ENCODE measurements at places on chromosomes 7 and 10.

GRCh38 chr10:115209133-115209532 is 116.0 kb downstream of the ATRNL1 start:
- DNase-seq: no peak

- no peak for DNase-seq
Measured at GRCh38 chr10:124243702-124244121, 150.3 kb upstream of the CHST15 start.

GRCh38 chr10:126124668-126125349 is 228.4 kb downstream of the FANK1 start:
- no peak for DNase-seq

- no peak for DNase-seq
Measured at GRCh38 chr10:1115607-1115955, 59.4 kb downstream of the WDR37 start.

- DNase-seq: no peak
Measured at GRCh38 chr10:3950676-3951275, 165.8 kb upstream of the KLF6 start.

GRCh38 chr7:101846800-101847538 is 29.5 kb downstream of the CUX1 start:
- no peak for DNase-seq

- DNase-seq: no peak
Measured at GRCh38 chr7:128906001-128906765, 4.3 kb downstream of the KCP start.

DNA sequence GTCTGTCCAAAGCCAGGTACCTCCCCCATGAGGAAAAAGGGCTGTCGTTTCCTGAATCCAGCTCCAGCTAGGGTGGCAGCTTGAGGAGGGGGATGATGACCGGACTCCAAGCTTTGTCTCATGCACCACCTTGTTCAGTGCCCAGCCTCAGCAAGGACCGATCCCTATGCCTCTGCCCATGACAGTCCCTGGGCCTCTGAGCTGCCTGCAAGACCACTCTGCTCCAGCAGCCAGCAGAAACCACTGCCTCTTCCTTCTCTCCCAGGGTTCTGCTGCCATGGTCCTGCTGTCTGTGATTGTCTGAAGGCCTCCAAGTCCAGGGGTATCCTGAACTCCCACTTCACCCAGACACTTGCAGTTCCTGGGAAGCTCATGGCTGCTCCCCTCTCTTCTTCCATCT is 21.3 kb upstream of the GDF10 start:
- DNase-seq: no peak

DNA sequence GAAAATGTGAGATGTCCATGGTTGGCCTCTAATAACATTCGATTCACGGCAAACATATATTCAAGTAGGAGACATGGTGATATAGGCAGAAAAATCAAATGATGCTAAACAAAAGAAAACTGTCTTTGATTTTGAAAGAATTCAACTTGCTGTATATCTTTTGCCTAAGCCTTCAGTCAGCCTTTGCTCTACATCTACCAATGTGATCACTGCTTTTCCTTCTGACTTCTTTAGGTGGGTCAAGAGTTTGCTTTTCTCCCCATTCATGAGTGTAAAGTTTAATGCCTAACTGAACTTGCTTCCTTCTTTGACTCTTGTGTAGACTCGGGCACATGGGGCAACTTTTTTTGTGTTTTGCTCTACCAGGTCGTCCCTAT is 417 bp upstream of the HIF1AN start:
- DNase-seq: no peak

DNA sequence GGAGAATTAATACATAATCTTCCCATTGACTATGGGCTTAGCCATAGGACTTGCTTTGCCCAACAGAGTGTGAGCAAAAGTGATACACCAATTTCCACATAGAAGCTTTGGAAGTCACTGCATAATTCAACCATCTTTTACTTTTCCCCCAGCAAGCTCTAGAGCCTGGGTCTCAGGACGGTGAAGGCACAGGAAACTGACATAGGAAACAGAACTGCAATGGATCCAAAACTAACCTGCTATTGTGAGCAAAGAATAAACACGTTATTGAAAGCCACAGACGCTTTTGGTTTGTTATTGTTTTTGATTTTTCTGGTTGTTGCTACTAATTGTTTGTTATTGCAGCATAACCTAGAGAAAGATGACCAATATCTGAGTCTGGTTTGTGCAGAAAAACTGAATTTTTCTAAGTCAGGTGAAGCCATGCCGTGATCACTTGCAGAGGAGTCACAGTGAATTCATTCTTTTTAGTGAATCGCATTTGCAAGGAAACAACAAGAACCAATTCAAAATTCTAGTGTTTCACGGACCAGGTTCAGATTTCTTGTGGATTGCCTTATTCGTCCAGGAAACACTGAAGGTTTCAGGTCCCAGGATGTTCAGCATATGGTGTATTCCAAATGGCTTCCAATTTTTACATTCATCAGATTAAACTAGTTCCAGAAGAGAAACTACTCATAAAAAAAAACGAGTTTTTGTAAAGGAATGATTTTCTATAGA is 52.8 kb downstream of the CUBN start:
- no peak for DNase-seq

DNA sequence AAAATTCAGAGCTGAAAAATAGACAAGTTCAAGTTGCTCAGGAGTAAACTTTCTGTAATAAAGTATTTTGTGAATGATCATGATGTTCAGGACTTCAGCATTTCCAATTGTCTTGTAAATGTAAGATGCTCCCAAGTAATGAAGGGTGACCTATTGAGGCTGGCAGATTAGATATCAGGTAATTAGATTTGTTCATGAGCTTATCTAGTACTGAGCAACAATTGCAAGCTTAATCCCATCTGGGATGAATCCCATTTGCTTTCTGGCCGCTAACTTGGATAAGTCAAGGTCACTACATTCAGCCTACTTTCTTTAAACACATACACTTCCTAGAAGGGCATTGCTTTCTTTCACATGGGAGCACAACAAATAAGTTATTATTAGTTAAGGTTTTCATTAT is 82.4 kb upstream of the ITGB1 start:
- no peak for DNase-seq

- DNase-seq: no peak
Measured at GRCh38 chr7:100675581-100676350, 2.2 kb downstream of the GNB2 start.

GRCh38 chr10:48523820-48524758 is 80.8 kb downstream of the ARHGAP22 start:
- DNase-seq: peak; percentile 56

GRCh38 chr7:48518092-48518491 is 346.8 kb downstream of the ABCA13 start:
- DNase-seq: no peak

- DNase-seq: no peak
Measured at GRCh38 chr10:35075228-35075627, 14.9 kb downstream of the CUL2 start.

GRCh38 chr10:71621231-71622153 is 98.1 kb downstream of the C10orf105 start:
- peak; percentile 82 for DNase-seq

DNA sequence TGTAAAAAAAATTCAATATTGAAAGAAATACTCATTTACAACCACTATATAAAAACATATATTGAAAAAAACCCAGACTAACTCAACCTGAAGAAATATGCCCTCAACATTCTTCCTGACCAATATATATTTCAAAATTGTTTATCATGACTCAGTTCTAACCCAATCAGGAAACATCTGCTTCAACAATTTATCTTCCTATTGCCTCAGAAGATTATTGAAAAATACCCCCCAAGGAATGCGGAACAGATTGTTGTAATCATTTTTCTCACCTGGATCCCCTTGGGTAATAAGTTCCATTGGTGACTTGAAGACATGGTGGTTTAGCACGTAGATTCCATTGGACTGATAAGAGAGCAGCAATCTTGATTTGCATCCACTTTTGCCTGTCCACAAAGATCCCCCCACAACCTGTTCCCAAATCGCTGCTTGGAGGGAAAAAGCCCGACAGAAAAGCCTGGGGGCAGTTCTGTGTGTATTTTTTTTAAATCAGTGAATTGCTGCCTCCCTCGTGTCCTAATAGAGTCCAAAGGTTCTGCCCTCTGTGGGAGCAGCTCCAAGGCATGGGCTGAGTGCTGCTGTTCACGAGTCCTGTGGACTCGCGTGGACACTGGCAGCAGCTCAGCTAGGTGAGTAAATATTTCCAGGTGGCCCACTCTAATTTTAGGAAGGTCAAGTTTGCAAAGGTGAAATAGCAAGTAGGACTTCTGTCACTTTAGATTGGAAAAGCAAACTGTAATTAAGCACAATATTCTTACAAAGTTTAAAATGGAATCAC is 5.9 kb upstream of the INHBA start:
- DNase-seq: no peak

- DNase-seq: no peak
Measured at GRCh38 chr10:36606234-36606839, 519.1 kb upstream of the ANKRD30A start.

- DNase-seq: no peak
Measured at GRCh38 chr7:103810112-103810744, 179.2 kb downstream of the RELN start.

GRCh38 chr10:98346847-98347246 is 68.1 kb downstream of the PYROXD2 start:
- no peak for DNase-seq

GRCh38 chr7:157841773-157842370 is 505.1 kb downstream of the DNAJB6 start:
- peak; percentile 34 for DNase-seq

- peak; percentile 27 for DNase-seq
Measured at GRCh38 chr10:45198486-45199204, 116.8 kb downstream of the OR13A1 start.

DNA sequence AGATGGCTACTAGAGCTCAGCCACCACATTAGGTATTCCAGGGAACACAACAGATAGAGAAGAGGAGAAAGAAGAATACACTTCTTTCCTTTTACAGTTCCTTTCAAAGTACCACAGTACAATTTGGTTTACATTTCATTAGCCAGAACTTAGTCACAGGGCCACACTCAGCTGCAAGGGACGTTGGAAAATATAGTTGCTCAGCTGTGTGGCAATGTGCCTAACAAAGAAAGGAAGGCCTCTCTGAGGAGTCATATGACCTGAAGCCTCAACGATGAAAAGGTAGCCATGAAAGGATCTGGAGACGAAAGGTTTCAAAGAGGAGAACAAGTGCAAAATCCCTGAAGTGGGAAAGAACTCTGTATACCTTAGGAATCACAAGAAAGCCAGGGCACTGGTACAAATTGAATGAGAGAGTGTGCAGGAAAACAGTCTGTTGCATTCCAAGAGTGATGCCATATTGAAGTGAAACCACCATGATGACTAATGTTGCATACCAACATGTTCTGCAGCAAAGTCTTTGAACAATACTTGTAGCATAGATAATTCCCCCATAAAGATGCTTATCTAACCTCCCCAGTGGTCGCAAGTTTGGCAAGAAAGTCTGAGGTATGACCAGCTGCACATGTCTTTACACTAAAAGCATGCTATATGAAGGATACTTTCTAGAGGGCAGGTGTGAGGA is 278.9 kb downstream of the HPSE2 start:
- DNase-seq: no peak

DNA sequence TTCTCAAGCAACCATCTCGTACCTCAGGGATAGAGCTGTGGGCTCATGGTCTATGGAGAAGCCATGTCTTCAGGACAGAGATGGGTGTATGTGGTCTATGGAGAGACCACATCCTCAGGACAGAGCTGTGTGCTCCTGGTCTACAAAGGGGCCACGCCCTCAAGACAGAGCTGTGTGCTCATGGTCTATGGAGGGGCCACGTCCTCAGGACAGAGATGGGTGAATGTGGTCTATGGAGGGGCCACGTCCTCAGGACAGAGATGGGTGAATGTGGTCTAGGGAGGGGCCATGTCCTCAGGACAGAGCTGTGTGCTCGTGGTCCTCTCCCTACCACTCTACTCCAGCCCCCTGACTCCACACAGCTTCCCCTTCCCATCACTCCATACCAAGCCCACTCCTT is 117.8 kb downstream of the WDR37 start:
- no peak for DNase-seq

- no peak for DNase-seq
Measured at GRCh38 chr7:47988496-47989386, 9.3 kb upstream of the HUS1 start.

- DNase-seq: no peak
Measured at GRCh38 chr7:116521046-116521664, 3.7 kb upstream of the CAV1 start.

- DNase-seq: no peak
Measured at GRCh38 chr7:157540020-157540419, 203.2 kb downstream of the DNAJB6 start.

DNA sequence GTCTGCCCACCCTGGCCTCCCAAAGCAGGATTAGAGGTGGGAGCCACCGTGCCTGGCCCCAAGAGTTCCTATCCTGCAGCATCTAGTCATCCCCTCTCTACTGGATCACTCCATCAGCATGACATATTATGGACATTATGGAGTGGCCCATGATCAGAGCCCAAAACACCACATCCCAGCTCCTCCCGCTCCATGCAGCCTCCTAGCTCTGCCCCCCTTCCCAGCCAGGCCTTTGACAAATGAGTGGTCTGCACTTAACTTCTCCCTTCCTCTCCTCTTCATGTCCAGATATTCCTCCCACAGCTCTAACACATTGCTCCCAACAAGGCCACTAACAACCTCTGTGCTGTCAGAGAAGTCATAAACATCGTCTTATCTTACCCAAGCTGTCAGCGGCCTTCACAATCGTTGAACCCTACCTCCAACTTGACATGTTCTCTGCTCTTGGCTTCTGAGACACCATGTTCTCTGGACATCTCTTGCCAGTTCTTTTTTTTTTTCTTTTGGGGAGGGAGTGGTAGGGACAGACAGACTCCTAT is 187.6 kb downstream of the NSUN6 start:
- no peak for DNase-seq

- no peak for DNase-seq
Measured at GRCh38 chr10:12549297-12549696, 199.9 kb downstream of the CAMK1D start.

DNA sequence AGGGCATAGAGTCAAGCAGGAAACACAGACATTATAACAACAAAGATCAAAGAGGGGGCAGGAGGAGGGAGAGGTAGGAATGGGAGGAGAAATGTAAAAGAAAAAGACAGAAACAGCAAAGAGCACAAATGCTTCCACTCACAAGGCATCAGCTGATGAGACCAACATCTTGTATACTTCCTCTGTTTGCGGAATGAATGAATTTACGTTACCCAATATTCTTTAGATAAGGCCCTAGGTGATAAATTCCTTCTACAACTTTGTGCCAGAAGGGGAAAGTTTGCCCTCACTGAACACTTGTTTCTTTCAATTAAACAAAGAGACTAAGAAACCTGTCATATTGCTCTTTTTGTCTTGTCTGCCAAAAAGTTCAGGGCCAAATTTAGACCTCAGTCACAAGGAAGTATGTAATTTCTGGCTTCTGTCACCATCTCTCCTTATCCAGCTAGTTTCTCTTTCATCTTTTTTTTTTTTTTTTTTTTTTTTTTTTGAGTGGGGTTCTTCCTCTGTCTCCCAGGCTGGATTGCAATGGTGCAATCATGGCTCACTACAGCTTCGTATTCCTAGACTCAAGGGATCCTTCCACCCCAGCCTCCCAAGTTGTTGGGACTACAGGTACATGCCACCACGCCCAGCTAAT is 116.4 kb upstream of the NANOS1 start:
- no peak for DNase-seq

GRCh38 chr10:74227697-74228424 is 76.8 kb downstream of the ADK start:
- DNase-seq: no peak

GRCh38 chr7:70457482-70457881 is 674.5 kb upstream of the GALNT17 start:
- DNase-seq: no peak
